ENCODE measurements at places on chromosomes 13 and 19. TPM values are rescaled to one million over a fixed set of nuclear protein-coding genes. Genes with fewer than 3 reads are reported as not detected.
A peak's percentile ranks its signal among the peaks of the same experiment; 100 is the strongest.

The APBA3 gene
- total RNA-seq, result 42.6 TPM

The FAM124A gene
- not detected for total RNA-seq

The ERICH4 gene
- not detected for total RNA-seq

The LILRB2 gene
- 7.9 TPM for total RNA-seq

The GALP gene
- total RNA-seq, result not detected

The FOSB gene
- 16.8 TPM for total RNA-seq

The KCTD4 gene
- not detected for total RNA-seq

The WDR62 gene
- total RNA-seq, result 3.3 TPM

The LILRB4 gene
- total RNA-seq, result 0.76 TPM

The TEX29 gene
- 0.54 TPM for total RNA-seq

- DNase-seq, result no peak
Observed at GRCh38 chr13:109496216-109496615, 290.2 kb downstream of the IRS2 start.

DNA sequence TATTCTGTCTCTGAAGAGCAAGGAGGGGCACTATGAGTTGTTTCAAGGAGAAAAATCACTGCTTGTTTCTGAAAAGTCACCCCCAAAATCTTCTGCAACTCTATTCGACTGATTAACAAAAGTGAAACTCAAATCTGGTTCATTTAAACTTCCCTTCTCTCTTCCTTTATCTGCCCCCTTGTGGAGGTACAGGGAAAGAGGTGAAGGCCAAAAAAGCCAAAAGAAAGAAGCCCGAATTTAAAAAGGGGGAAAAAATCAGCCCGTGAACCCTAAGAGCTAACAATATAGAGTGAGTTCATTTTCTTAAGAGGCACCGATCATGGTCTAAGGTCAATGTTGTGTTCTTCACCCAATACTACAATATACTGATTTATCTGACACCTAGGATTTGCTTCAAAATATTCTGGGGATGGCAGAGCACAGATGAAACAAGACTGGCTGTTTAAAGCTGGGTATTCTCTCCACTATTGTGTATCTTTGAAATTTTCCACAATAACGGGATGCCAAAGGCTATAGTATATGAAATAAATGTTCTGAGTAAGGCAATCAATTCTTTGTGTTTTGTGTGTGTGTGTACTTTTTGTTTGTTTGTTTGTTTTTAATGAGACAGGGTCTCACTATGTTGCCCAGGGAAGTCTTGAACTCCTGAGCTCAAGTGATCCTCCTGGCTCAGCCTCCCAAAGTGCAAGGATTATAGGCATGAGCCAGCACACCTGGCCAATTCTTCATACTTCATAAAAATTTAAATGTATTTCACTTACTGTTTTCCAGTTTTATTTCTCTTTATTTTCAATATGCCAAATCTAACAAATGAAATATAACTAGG, 55.0 kb upstream of the EEF1AKMT1 start:
- DNase-seq, result no peak

- no peak for DNase-seq
Observed at GRCh38 chr13:67696775-67697174, 466.6 kb upstream of the PCDH9 start.

DNA sequence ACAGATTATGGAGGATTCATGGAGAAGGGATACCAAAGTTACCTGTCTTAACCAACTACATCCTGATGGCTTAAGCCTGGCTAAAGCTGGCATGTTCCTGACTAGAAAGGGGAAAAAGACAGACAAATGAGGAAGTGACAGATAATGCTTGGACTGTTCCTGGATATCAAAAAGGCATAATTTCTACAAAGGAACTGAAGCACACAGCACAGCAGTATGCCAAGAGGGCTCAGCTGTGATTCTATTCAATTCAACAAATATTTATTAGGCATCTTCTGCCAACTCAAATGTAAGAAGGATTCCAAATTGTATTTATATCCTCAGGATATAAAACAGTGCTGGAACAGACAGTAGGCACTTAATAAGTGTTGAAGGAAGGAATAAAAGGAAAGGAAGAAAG, 59.5 kb downstream of the KLF12 start:
- no peak for DNase-seq

GRCh38 chr13:45508776-45509175, 44.0 kb downstream of the COG3 start:
- DNase-seq, result no peak

DNA sequence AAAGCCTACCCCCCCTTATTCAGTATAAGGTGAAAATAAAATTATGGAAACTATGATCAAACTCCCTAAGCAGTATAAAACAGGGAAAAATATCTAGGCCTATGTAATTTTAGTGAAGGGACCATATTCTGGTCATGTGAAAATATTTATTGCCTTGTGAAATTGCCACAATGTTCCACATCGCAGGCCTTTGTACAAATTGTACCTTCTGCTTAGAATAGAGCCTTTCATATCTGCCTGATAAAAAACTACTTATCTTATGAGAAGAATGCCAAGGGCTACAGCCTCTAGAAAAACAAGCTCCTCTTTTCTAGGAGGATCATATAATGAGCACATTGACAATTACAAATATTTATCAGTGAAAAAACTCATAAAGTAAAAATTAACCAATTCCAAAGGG, 1280.0 kb downstream of the EFNB2 start:
- no peak for DNase-seq

- no peak for DNase-seq
Observed at GRCh38 chr13:41827507-41828213, 133.2 kb downstream of the VWA8 start.

- no peak for DNase-seq
Observed at GRCh38 chr19:50276370-50277063, 52.7 kb downstream of the KCNC3 start.

DNA sequence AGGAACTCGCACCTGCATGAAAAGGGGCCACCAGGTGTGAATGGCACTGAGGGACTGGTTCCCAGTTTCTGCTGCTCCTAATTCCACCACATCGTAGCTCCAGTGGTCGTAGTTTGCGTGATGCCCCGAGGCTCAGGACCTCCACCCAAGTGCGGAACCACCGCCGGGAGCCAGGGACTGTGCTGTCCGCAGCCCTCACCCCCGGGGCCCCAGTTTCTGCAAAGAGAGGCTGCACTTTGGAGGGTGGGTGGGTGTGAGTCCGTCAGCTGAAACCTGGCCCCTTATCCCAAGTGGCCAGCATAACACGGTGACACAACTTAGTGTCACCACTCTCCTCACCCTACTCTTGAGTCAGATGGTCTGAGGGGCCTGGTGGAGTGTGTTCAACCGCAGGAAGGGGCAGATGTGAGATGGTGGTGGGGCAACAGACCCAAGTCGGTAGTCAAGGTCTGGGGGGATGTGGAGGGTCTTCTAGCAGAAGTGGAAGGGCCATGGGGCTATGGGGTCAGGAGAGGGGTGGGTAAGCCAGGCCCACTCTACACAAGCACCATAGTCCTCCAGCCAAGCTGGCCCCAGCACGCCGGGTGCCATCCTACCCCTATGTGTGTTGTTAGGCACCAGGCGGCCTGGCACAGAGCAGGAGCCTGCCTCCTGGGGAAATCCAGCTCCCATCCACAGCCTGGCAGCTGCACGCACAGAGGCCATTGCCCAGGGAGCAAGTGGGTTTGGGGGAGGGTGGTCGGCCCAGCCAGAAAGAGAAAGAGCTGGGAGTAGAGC, 1301.6 kb downstream of the UQCRFS1 start:
- DNase-seq, result no peak

DNA sequence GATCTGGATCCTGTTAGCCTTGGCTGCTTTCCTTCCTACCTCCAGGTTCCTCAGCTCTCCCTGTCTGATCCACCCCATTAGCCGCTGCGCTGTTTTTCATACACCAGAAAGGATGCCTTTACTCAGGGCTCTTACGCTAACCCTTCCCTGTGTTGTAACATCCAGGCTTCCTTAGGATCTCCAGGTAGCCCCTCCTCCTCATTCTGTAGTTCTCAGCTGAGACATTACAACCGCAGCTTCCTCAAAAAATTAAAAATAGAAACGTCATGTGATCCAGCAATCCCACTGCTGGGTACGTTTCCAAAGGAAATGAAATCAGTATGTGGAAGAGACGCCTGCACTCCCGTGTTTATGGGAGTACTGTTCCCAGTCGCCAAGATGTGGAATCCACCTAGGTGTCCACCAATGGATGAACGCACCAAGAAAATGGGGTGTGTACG, 18.4 kb upstream of the MYADM start:
- no peak for DNase-seq

GRCh38 chr13:51455532-51455931, 2.7 kb upstream of the INTS6 start:
- DNase-seq, result no peak

DNA sequence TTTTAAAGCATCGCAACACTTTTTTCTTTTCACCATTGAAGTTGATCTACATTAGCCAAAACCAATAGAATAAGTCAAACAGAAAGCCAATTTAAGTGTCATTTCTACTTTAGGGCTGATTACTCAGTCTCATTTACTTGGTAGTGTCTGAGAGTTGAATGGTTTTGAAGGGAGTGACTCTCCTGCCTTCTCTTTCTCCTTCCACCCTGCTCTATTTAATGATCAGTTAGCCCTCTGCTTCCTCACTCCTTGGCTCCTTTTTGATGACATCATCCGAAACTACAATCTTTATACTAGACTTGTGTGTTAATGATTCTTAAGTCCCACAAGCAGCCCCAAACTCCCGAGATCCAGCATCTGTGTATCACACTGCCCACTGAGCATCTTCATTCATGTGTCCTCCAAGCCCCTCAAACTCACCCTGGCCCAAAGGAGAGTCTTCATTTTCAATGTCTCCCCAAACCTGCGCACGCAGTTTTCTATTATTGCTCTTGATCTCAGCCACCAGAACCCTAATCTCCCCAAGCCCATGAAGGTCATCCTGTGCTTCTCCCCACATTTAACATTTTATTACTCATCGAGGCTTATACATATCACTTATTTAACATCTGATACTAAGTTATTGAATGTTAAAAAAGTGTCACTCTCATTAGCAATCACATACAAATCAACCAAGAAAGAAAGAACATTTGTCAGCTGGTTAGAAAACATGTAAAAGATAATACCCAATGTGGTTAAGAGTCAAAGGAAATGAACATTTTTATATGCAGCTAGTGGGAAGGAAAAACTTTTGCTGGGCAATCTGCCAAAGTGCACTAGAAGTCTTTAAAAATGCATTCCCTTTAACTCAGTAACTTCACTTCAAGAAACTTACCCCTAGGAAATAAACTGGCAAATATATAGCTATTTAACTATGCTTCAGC, 32.2 kb upstream of the ARGLU1 start:
- no peak for DNase-seq

DNA sequence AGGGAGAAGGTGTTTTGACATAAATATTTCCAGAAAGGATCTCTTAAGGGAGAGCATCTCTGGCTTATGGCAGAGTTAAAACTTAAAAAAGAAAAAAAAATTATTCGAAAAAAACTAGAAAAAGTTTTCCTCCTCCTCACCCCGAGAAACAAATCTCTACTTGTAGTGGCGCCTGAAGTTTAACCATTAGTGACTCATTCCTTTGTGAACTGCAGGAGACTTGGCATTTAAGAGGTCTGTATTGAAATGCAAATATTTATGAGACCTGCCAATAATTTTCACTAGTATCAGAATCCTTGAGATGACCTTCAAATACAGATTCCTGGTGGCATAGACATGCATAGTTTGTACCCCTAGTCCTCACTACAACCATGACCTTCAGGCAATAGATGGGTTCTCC, 64.9 kb upstream of the MED4 start:
- no peak for DNase-seq

- DNase-seq, result no peak
Observed at GRCh38 chr13:70747262-70747661, 639.0 kb upstream of the KLHL1 start.

DNA sequence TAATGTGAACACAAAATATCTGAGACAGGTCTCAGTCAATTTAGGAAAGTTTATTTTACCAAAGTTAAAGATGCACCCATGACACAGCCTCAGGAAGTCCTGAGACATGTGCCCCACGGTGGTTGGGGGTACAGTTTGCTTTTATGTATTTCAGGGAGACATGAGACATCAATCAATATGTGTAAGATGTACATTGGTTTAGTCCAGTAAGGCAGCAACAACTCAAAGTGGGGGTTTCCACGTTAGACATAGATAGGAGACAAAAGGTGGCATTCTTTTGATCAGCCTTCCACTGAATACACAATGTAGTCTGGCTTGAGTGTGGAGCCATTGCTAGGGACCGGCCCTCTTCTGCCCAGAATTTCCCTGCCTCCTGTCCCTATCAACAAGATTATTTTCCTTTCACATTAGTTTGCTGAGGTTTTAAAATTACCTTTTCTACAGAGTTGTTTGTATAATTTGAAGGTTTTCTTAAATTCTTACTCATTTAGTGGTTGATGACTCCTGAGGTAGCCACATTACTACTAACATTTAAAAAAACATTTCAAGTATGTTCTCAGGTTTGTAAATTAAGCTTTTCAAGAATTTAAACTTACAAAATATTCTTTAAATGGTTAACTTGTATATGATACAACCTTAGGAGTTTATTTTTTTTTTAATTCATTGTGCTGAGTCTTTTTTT, 33.2 kb downstream of the RNASEH2B start:
- no peak for DNase-seq

DNA sequence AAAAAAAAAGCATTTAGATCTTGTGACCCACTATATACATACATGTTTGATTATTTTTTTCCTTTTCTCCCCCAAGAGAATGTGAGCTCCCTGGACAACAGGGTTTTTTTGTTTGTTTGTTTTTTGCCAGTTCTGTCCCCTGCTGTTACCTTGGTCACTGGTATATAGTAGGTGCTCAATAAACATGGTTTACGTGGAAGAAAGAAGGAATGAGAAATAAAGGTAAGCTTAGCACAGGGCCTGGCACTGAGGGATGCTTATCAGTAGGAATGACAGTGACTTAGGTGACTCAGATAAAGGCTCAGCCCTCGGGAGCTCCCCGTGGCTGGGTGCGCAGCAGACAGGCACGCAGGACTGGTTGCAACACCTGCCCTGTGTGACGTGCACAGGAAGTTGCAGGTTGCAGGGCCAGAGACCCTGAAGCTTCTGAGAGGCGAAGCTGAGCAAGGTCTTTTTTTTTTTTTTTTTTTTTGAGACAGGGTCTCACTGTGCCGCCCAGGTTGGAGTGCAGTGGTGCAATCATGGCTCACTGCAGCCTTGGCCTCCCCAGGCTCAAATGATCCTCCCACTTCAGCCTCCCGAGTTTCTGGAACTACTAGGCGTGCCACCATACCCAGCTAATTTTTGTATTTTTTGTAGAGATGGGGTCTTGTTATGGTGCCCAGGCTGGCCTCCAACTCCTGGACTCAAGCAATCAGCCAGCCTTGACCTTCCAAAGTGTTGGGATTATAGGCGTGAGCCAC, 10.3 kb upstream of the PAK4 start:
- DNase-seq, result no peak

DNA sequence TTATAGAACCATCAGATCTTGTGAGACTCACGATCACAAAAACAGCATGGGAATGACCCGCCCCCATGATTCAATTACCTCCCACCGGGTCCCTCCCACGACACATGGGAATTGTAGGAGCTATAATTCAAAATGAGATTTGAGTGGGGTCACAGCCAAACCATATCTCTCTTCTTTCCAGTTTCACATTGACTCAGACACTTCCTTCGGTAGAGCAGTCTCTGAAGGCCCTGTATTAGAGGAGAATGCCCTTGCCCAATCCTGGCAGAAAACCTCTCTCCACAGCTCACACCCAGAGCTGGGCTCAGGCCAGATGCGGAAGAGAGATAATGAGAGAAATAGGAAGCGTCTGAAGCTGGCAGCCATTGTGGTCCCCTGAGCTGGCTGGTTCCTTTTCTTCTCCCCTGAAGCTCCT, 72.4 kb upstream of the CLDN10 start:
- no peak for DNase-seq

GRCh38 chr19:19643158-19644053, at the start of gene GMIP:
TSS of gene GMIP (minus strand) at chr19:19643657. CDS start at chr19:19643529, 128 bp downstream.
- peak; percentile 89 for DNase-seq
